Renal cortex interstitium (tissue), 15 donors: ENCODE measurements at places on chromosomes 1 and 21. TPM values are rescaled to one million over a fixed set of nuclear protein-coding genes. Genes with fewer than 3 reads are reported as not detected.

The SLAMF7 gene
- polyA plus RNA-seq, result 0.33 TPM

The SYTL1 gene
- polyA plus RNA-seq, result 15.7 TPM

The ROR1 gene
- polyA plus RNA-seq, result 32.8 TPM

The GUCA2B gene
- not detected for polyA plus RNA-seq

The LIN28A gene
- polyA plus RNA-seq, result 0.18 TPM

The IVL gene
- 0.16 TPM for polyA plus RNA-seq

The DENND2C gene
- 3.5 TPM for polyA plus RNA-seq

The RORC gene
- 0.52 TPM for polyA plus RNA-seq

The LAD1 gene
- 31.4 TPM for polyA plus RNA-seq

The CA6 gene
- 0.17 TPM for polyA plus RNA-seq

The ZBTB37 gene
- polyA plus RNA-seq, result 11.5 TPM

The ATP1A1 gene
- polyA plus RNA-seq, result 949 TPM

The CD1E gene
- not detected for polyA plus RNA-seq

The POU3F1 gene
- 0.91 TPM for polyA plus RNA-seq

The SPATA17 gene
- 11.9 TPM for polyA plus RNA-seq

The RAB3B gene
- polyA plus RNA-seq, result 5.4 TPM

The OLFML3 gene
- 133 TPM for polyA plus RNA-seq

The SPTA1 gene
- 1.1 TPM for polyA plus RNA-seq

The NCSTN gene
- polyA plus RNA-seq, result 150 TPM

The FCRL5 gene
- polyA plus RNA-seq, result 0.09 TPM

The TSTD1 gene
- polyA plus RNA-seq, result 76.5 TPM

The SYPL2 gene
- polyA plus RNA-seq, result 8.6 TPM

The OR2M4 gene
- 0.08 TPM for polyA plus RNA-seq

The HSD11B1 gene
- 0.15 TPM for polyA plus RNA-seq

The PSMB2 gene
- polyA plus RNA-seq, result 85.3 TPM

The DLGAP3 gene
- 3.0 TPM for polyA plus RNA-seq

The ANGPTL7 gene
- not detected for polyA plus RNA-seq

The ZNF648 gene
- polyA plus RNA-seq, result 0.37 TPM

The PDE4DIP gene
- 144 TPM for polyA plus RNA-seq

The BTBD8 gene
- polyA plus RNA-seq, result 7.7 TPM

The SPATA1 gene
- polyA plus RNA-seq, result 1.6 TPM

The IVNS1ABP gene
- 586 TPM for polyA plus RNA-seq

The ZBTB8B gene
- polyA plus RNA-seq, result 1.3 TPM

The GNG4 gene
- 4.5 TPM for polyA plus RNA-seq

The ANXA9 gene
- 14.3 TPM for polyA plus RNA-seq

The HSPA6 gene
- polyA plus RNA-seq, result 1.3 TPM

The RGS16 gene
- 1.7 TPM for polyA plus RNA-seq

The FAM72C gene
- polyA plus RNA-seq, result 2.4 TPM

The SLC22A15 gene
- 6.5 TPM for polyA plus RNA-seq

The ACTL8 gene
- not detected for polyA plus RNA-seq

The ADAMTS5 gene
- 23.0 TPM for polyA plus RNA-seq

The TSPAN2 gene
- 34.2 TPM for polyA plus RNA-seq

The RNF207 gene
- 25.4 TPM for polyA plus RNA-seq

The MEX3A gene
- polyA plus RNA-seq, result 48.0 TPM

The LCE6A gene
- not detected for polyA plus RNA-seq

The TMPRSS3 gene
- polyA plus RNA-seq, result 1.6 TPM

The C1QB gene
- 6.0 TPM for polyA plus RNA-seq

The CTSK gene
- 24.2 TPM for polyA plus RNA-seq

The ATP1A4 gene
- 0.11 TPM for polyA plus RNA-seq

The DNAI4 gene
- polyA plus RNA-seq, result 17.0 TPM

The ALG14 gene
- 13.5 TPM for polyA plus RNA-seq

The ZFP69 gene
- polyA plus RNA-seq, result 6.5 TPM

The SH2D5 gene
- polyA plus RNA-seq, result 1.4 TPM

The ELAPOR1 gene
- 1.5 TPM for polyA plus RNA-seq
